Fibroblast of lung (primary cell): ENCODE measurements at places on chromosomes 12 and 14.

DNA sequence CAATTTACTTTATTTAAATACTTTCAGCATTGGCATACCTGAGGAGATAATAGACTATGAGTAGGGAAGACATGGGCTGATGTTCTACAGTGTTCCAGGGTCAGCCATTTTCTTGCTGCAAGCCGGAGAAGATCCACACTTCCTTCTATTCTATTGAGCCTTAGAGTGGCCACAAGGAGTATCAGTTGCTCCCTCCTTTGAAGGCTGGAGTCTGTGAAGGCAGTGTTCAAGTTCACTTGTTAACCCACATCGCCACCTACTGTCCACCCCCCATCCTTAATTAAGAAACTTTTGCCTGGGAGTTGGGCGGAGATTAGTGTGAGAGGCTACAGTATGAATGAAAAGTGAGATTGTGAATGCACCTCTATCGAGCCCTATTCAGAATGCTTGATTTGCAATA lies 666.6 kb downstream of the NRXN3 start:
- peak; percentile 65 for DNase-seq

DNA sequence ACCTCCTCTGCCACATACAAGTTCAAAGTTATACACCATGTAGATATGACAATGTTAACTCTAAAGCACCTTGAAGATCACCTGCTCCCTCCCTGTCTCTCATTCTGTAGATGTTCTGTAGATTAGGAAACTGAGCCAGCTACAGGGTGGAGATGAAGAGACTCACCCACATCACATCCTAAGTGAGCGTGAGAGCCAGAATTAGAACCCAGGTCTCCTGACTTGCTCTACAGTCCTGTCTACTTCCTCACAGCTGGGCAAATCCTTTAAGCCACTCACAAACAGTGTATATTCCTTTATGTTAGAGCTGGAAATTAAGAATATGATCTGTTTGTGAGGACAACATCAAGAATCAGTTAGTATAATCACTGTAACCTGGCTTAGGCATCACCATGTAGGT lies 1.8 kb downstream of the APPL2 start:
- DNase-seq, result no peak

DNA sequence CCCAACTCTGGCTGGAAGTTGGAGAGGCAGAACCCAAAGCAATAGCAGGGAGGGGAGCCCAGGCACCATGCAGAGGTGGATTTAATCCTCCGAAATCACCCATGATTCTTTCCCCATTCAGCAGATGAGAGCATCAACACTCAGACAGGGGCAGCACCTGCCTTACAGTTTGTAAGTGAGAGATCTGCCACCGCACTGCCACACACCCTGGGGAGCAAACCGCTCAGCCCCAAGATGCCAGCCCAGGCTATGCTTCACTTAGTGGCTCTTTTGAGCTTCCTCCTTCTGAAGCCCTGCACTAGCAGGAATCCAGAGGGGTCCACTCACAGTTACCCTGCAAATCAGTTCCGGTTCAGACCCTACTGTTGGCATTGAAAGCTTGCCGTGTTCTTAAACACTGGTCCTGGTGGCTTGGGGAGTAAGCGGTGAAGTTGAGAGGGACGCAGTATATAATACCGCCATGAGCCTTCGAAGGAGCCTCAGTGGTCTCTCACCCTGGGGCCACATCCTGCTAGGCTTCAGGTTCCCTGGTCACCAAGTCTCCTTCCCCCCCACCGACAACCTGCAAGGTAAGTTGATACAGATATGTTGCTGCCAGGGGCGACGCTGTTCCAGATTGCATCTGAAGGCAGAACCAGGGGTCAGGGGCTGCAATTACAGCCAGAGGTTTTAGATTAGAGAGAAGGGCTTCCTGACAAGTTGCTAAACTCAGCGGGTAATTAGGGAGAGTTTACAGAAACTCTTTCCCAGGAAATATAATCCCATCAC lies 72.0 kb upstream of the CCND2 start:
- no peak for DNase-seq

- no peak for DNase-seq
Observed at GRCh38 chr14:80084196-80084595, 127.1 kb downstream of the DIO2 start.

- DNase-seq, result no peak
Observed at GRCh38 chr12:132717531-132718387, 7.1 kb downstream of the PGAM5 start.

GRCh38 chr12:1443421-1444141 lies 150.8 kb downstream of the FBXL14 start:
- DNase-seq, result peak; percentile 96

GRCh38 chr12:13181375-13182070 lies 15.0 kb upstream of the EMP1 start:
- DNase-seq, result no peak

DNA sequence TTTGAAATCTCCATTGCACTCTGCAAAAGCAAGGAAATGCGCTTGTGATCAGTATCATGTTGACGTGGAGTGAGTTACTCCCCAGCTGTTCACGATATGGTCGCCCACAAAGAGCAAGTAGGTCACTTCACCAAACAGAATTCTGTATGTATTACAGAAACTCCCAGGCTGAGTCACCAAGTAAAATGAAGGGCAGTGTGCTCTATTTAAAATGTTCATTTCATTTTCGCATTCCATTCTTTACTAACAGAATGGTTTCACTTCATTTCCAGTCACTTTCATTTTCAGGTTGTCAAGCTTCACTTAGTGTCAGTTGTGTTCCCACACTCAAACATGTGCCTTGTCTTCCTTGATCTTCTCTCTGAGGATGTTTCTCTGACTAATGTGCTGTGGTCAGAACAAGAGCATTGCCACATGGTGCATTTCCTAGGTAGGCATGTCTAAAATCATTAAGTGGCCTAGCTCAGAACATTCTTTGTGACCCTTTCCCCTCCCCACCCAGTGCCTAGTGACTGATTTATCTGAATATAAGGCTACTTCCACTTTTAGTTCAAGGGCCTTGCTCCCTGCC lies 391.2 kb downstream of the RAD51B start:
- peak; percentile 99 for DNase-seq

GRCh38 chr12:105100207-105100985 lies 7.1 kb upstream of the WASHC4 start:
- peak; percentile 67 for DNase-seq

DNA sequence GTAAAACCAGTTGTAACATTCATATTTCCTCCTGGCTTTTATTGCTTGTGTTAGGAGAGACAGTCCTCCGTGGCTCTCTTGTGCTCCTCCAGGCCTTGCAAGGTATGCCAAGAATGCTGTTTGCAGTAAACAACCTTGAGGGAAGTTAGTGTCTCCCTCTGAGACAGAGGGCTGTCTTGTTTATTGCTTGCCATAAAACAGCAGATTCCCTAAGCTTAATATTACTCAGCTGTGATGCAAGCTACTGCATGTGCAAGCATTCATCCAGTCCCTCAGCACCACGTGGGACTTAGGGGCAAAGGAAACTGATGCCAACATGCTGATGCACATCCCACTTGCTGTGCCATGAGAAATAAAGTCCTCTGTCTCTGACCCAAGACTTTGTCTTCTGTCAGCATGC lies 6.6 kb downstream of the POMT2 start:
- DNase-seq, result peak; percentile 57

DNA sequence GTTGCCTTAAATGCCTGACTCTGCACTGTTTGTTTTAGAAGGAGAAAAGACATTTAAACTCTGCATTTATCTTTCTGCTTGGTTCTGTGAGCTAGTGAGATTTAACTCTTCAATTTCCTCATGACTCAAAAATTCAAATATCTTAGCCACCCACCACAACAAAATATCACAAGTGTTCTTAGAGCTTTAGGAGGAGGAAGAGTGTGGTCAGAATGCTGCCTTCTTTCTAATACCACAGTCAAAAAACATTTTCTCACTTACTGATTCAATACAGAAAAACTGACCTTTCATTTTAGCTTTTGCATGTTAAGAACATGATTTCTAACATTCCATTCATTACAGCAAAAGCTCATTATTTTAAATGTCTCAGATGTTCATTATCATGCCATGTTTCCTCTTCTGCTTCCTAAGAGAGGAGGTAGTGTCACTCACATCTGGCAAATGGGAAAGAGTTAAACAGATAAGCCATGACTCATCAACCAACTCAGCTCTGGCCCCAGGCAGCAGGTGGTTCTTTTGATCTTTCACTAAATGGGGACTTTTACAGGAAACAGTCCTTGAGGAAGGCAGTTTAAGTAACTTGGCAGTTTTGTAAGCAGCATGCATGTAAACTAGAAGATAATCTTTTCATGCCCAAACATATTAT lies 56.4 kb upstream of the RNU6-8 start:
- DNase-seq, result peak; percentile 82

GRCh38 chr14:36346052-36346451 lies 25.6 kb upstream of the MBIP start:
- no peak for DNase-seq

GRCh38 chr14:75128596-75128990 lies 1.7 kb upstream of the NEK9 start:
- DNase-seq, result no peak

DNA sequence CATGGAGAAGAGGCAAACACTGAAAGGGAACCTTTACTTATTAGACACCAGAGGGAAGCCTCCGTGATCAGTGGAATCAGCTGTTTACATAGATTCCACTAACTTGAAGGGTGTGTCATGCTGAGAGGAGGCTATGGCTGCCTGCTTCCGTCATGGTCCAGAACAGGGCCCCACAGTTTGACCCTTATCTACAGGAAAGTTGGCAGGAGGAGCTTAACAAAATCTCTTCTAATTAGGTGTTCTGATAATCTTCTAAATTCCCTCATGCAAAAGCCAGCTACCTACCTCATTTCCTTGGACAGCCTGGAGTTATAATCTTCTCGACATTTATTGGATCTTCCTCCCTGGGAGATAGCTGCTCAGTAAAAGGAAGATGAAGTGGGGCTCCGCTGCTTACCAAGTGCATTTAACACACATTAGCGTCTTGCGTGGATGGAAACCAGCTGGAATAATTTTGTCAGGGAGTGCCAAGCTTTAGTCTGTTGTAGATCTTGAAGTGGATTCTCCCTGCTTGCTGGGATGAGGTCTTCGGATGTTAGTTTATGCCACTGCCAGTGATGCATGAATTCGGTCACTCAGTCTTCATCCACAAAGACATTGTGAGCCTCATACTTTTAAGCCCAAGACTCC lies 171.0 kb downstream of the PAH start:
- DNase-seq, result no peak

GRCh38 chr12:24561882-24562770 lies 386.8 kb downstream of the BCAT1 start:
- peak; percentile 77 for DNase-seq

DNA sequence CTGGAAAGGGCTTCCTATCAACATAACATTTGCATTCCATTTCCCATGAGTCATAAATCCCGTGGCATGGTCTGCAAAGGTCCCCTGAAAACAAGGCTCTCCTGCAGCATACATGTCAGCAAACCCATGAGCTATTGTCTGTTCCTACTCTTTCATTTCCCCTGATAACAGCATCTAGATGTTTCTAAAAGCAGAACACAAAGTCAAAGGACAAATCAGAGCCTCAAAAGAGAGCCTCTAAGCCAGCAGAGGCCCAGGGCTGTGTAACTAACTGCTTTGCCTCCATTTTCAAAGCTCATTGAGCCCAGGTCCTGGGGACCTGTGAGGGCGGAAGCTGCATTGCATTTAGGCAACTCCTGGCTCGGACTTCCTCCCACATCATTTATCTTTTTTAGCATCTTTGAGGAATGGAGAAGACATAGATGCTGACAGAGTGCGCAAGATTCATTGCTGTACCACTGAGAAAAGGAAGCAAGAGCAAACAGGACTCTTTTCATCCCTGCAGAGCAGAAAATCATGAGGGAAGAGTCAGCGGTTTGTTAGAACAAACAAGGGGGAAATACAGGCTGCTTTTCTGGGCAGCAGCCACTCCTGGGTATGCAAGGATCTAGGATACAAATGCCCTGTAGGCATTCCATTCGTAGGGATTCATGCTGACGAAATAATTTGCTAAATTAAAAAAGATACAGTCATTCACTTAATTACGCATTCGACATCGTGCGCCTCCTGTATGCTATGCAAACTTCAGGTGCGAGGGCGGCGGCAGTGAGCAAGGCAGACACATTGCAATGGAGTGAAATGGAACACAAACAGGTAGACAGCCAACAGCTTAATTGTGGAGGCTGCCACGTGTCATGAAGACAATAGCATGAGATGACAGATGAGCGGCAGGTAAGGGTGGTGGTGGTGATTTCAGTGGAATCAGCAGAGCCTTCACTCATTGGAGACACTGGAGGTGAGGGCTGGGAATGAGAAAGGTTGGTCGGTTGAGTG lies 131.0 kb downstream of the TMEM132D start:
- DNase-seq, result peak; percentile 85
